Stimulated activated naive CD8-positive, alpha-beta T cell treated with anti-CD3 and anti-CD28 coated beads, Interleukin-15, amount 100 ng/mL, for 72 hours (primary cell): ENCODE measurements at places on chromosomes 7 and 10.

GRCh38 chr10:14326581-14326980 is 4.1 kb downstream of the FRMD4A start:
- DNase-seq: no peak

GRCh38 chr7:155188821-155189581 is 108.7 kb upstream of the INSIG1 start:
- DNase-seq: no peak

DNA sequence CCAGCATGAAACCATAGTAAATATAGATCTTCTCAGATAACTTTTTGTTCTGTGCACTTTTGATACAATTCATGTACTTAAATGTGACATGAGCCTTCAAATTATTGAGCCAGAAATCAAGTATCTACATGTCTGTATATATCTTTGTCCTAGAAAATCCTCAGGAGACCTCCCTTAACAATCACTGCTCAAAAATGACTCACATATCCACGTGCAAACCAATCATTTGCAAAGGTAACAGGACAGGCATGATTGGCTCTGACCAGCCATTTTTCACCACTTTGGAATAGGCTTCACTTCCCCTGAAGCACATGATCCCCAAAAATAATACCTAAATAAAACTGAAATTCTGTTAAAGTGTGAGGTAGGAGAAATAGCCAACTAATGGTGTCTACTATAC is 902.5 kb downstream of the PCDH15 start:
- no peak for DNase-seq

DNA sequence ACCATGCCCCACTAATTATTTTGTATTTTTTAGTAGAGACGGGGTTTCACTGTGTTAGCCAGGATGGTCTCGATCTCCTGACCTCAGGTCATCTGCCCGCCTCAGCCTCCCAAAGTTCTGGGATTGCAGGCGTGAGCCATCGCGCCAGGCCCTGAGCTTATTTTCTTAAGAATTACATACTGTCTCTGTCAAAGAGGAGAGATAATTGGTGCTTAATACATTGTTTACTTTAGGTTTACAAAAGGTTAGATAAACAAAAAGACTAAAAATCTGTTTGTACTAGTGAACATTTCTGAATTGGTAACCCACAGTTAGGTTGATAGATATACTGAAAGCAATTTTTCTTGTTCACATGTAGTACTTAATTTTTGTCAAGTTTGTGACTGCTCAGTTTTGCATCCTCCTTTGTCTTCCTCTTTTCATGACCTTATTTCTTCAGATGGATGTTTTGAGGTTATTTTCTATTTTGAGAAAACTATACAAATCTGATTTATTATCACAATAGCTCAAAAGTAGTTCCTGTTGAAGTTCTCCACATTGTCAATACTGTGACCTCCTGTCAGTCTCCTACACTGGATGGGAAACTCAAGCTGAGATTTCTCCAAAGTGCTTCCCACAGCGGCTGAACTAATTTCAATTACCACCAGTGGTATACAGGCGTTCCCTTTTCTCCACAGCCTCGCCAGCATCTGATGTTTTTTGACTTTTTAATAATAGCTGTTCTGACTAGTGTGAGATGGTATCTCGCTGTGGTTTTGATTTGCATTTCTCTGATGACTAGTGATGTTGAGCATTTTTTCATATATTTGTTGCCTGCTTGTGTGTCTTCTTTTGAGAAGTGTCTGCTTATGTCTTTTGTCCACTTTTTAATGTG is 22.5 kb downstream of the HHEX start:
- DNase-seq: no peak

DNA sequence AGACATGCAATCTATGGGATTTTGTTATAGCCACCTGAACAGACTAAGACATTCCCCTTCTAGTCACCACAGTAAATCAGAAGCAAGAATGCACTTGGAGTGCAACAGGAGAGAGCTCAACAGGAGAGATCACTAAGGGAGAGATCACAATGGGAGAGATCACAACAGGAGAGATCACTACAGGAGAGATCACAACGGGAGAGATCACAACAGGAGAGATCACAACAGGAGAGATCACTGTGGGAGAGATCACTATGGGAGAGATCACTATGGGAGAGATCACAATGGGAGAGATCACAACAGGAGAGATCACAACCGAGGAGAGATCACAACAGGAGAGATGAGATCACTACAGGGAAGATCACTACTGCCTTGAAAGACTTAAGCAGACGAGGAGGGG is 238.5 kb upstream of the PITRM1 start:
- no peak for DNase-seq

GRCh38 chr10:76881477-76882220 is 756.0 kb downstream of the KCNMA1 start:
- no peak for DNase-seq

- DNase-seq: no peak
Measured at GRCh38 chr7:134459981-134460380, 1.1 kb upstream of the AKR1B1 start.

DNA sequence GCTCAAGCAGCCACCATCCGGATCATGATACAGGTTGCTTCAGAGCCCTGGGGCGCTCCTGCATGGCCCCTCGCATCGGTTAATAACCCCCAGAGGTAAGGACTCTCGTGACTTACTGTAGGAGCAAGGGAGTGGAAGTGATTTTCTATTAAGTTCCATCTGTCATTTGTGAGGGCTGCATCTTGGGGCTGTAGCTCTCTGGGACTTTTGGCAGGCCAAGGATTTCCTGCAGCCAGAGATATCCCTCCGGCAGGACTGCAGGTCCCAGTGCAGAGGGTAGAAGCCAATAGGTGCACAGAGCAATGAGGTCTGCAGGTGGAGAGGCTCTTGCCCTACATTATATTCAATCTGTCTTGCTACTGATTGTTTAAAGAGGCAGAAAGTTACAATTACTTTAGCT is 356.8 kb upstream of the ADARB2 start:
- DNase-seq: no peak

- no peak for DNase-seq
Measured at GRCh38 chr7:155870334-155871180, 58.3 kb upstream of the SHH start.

GRCh38 chr10:75250934-75251333 is 15.2 kb upstream of the COMTD1 start:
- no peak for DNase-seq

DNA sequence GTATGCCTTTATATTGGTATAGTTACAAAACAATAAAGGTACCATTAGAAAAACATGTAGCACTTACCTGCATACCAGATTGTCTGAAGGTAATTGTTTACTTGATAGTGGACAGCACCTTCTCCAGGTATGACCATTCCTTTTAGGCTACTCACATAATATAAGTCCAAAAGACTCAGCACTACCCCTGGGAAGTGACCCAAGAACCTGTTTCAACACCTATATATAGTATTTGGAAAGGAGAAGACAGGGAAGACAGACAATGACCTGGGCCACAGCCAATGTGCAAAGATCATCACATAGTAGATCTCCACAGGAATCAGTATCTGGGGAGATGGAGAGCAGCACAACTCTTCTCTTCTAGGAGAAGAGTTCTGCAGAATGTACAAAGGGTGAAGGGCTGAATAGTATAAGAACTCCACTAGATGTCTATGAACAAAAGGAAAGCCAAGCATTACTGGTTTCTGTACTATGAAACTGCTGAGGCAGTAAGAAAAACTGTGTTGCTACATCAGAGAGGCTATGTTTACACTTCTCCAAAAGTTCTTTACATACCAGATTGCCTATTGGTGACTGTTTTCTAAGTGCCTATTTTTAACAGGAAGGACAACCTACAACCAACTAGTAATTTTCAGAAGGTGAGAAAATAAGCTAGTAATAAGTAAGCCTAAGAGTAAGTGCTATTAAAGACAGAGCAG is 159.2 kb downstream of the BTAF1 start:
- DNase-seq: no peak

- no peak for DNase-seq
Measured at GRCh38 chr7:152419473-152420429, 16.1 kb downstream of the KMT2C start.

DNA sequence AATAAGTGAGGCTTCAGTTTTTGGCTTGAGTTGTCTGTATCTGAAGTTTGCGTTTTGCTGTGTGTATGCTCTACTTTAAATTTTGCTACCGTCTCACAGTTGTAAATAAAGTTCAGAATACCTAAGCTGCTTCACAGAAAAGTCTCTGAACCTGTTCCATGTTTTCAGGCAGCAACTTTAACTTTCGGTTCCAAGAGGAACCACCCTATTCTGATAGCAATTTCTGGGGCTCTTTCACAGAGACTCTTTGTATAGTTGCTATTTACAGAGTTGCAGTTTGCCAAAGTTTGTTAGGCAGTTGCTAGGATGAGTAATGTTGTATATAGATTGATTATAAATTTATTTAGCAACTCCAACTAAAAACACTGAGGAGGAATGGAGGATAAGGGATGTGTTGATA is 5.7 kb downstream of the FAM221A start:
- no peak for DNase-seq

DNA sequence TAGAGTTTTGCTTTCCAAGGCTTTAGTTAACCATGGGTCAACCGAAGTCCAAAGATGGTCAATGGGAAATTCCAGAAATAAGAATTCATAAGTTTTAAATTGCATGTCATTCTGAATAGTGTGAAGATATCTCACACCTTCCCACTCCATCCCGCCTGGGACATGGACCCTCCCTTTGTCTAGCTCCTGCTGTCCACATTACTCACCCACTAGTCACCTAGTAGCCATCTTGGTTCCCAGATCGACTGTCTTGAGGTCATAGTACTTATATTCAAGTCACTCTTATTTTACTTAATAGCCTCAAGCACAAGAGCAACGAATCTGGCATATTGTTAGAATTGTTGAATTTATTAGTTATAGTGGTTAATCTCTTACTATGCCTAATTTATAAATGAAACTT is 366.6 kb downstream of the PRPF18 start:
- no peak for DNase-seq

GRCh38 chr7:50628434-50629084 is 63.4 kb upstream of the DDC start:
- no peak for DNase-seq

GRCh38 chr7:124856299-124856888 is 73.2 kb downstream of the POT1 start:
- no peak for DNase-seq
